ENCODE measurements at places on chromosomes 13 and 19.

DNA sequence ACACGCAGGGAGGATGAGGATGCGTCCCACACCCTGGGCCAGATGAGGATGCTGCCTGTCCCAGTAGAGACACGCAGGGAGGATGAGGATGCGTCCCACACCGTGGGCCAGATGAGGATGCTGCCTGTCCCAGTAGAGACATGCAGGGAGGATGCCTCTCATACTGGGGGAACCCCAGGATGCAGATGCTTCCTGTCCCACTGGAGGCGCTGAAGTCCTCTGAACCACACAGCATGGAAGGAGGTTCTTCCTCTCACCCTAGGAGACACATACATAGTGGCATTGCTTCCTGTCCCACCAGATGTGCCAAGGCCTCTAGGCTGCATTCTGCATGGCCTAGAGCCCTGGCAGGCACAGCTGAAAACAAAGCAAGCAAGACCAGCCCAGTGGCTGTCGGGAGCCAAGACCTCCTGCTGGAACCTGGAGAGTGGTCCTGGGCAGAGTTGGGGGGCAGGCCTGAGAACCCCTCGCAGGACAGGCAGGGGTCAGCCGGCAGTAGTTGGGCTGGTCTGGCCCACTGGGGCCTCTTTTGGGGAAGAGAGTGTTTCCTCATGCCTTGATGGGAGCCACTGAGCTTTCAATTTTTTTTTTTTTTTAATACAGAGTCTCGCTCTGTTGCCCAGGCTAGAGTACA, 4.3 kb downstream of the HPN start:
- no peak for DNase-seq

- no peak for DNase-seq
Observed at GRCh38 chr19:55324662-55325061, 479 bp downstream of the TMEM150B start.

DNA sequence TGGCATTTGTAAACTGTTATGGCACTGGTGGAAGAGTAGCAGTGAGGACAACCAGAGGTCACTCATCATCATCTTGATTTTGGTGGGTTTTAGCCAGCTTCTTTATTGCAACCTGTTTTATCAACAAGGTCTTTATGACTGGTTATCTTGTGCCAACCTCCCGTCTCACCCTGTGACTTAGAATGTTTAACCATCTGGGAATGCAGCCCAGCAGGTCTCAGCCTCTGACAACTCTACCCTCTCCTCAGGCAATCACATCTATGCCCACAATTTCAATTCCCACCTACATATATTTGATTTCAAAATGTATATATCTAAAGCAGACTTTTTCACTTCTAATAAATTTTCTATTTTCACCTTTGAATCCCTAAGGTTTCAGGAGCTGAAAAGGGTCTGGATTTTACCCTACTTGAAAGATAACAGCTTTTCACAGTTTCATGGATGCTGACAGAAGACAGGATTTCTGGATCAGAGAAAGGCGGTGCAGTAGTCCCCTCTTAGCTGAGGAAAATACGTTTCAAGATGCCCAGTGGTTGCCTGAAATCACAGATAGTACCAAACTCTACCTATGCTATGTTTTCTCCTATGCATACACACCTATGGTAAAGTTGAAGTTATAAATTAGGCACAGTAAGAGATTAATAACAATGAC, 1171.8 kb downstream of the DIAPH3 start:
- DNase-seq: no peak

DNA sequence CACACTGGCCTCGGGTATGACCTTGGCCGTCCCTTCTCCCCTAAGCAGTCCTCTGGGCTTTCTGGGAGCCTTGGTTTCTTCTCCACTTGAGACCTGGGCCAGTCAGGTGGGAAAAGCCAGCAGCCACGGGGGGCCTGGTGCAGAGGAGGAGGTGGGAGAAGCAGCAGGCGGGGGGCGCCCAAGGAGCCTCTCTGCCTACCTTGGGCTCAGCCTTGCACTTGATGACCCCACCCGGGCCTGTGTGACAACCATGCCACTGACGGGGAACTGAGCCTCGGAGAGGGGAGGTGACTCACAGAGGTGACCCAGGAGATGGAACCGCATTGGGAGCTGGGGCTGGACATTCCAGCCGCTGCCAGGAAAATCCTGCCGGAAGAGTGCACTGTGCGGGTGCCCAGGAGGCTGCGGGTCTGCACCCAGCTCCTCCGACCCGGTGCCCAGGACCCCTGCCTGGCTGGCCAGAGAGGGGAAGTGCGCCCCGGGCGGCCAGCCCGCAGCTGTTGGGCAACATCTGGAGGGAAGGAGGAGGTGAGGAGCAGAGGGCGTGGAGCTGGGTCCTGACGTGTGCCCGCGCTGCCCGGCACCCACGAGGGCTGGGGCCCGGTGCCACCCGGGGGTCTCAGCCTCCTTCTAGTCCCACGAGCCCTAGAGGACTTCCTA, 23.4 kb upstream of the SLC7A10 start:
- no peak for DNase-seq

DNA sequence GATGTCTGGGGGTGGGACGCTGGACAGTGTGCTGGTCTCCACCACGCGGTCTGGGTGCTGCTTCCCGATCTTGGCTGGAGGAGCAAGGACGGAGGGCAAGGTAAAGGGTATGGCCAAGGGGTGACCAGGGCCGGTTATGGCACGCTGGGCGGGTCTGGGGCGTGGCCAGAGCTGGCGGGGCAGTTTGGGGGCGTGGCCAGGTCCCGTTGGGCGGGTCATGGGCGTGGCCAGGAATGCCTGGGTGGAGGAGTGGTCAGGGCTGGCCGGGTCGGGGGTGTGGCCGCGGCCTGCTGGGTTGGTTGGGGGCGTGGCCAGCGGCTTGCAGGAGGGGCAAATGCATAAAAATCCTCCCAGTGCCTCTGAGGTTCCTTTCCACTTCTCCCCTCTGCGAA, 19.2 kb downstream of the GPX4 start:
- DNase-seq: no peak

GRCh38 chr19:55640577-55641425, at the start of gene ZNF580:
Gene ZNF580 (plus strand): TSS chr19:55641002. CDS start chr19:55642509, 1,507 bp downstream.
- peak; percentile 36 for DNase-seq

DNA sequence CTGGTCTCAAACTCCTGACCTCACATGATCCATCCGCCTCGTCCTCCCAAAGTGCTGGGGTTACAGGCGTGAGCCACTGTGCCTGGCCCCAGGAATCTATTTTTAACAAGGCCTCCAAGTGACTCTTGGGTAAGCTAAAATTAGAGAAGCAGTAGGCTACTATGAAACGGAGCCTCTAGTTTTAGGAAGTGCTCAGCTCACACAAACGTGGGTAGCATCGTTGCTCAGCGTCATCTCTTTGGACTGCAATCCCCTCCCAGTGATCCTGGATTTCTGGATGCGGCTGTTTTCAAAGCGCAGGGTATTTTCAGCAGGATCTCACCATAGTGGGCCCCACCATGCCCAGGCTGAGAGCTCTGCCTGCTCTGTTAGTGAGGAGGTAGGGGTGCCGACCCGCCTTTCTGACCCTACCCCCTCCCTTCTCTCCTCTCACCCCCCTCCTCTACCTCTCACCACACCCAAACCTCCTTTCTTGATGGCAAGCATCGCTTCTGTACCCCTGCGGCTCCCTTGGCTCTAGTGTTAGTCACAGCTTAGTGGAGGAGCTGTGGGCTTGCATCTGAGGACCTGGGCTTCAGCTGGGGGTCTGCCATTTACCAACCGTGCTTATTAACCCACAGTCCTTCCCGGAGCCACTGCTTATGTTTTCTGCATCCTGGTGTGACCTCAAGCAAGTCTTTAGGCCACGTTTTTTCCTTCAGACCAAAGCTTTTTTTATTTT, 34.2 kb downstream of the GJA3 start:
- no peak for DNase-seq

DNA sequence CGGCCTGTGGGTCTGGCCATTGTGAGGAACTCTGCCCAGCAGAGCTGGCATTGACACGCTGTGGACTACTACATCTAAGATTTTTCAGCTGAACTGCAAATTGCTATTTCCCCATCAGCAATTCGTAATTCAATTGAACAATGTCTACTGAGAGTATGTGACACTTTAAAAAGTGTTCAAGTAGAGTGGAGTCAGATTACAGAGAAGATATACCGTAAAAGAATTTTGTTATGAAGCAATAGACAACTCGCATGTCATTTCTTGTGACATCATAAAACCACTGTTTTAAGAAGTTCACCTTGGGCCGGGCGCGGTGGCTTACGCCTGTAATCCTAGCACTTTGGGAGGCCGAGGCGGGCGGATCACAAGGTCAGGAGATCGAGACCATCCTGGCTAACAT, 32.5 kb upstream of the C1QTNF9 start:
- DNase-seq: no peak

- DNase-seq: no peak
Observed at GRCh38 chr13:109941221-109941620, 154.8 kb upstream of the IRS2 start.

GRCh38 chr19:2021453-2022140, 6.1 kb upstream of the BTBD2 start:
- DNase-seq: no peak

DNA sequence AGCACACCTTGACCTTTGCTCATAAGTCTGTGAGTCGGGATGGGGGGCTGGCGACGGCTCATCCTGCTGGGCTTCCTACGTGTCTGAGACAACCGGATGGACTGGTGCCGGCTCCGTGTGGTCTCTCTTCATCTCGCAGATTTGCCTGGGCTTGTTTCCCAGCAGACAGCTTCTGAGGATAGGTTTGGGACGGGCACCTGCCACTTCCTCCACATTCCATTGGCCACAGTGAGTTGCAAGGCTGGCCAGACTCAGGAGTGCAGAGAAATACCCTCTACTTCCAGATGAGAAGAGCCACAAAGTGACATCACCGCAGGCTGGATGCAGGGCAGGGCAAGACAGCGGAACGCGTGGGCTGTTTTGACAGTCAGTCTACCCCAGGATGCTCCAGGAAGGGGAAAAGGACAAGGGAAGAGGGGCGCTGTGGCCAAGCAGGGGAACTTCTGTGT, 48.1 kb downstream of the IRS2 start:
- no peak for DNase-seq

DNA sequence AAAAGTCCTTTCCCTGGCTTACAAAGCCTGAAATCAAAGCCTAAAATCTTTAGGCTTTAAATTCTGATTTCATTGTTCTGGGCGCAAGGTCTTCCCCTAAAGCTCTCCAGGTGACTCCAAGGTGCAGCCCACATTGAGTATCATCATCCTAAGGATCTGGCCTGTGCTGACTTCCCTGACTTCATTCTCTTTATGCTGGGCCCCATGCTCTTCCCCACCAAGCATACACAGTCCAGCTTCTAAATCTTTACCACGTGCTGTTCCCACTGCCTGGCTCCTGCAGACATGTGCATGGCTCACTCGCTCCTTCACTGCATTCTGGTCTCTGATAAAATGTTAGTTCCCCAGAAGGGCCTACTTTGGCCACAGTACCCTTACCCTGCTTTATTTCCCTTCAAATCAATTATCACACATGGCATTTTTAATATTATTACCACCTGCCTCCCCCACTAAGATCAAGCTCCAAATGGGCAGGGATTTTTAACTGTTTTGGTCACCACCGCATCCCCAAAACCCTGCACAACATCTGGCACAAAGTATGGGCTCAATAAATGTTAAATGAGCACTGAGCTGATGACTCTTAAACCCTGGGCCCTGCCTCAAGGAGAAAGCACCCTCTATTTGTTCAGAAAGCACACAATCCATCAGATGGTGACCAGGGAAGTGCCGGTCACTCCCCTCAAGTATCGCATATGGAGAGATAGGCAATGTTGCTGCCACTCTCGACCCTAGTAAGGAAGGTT, 3.3 kb downstream of the FBL start:
- DNase-seq: no peak

GRCh38 chr19:56942756-56943155, 102.2 kb upstream of the PEG3 start:
- no peak for DNase-seq

DNA sequence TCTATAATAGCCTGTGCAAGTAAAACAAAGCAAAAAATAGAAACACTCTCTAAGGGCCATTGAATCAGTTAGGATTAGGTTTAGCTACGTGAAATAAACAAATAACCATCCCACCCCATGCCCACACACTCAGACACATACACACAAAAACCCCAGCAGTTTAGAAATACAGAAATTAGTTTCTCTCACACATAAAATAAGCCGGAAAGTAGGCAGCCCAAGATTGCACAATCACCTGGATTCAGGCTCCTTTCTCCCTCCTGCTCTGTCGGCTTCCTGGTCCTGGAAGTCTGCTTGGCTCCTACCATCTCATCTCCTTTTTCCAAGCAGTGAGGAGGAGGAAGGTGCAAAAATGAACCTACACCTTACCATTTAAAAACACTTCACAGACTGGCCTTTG, 22.6 kb upstream of the USP12 start:
- DNase-seq: no peak

- DNase-seq: no peak
Observed at GRCh38 chr19:27671876-27672275, 1541.1 kb downstream of the UQCRFS1 start.

DNA sequence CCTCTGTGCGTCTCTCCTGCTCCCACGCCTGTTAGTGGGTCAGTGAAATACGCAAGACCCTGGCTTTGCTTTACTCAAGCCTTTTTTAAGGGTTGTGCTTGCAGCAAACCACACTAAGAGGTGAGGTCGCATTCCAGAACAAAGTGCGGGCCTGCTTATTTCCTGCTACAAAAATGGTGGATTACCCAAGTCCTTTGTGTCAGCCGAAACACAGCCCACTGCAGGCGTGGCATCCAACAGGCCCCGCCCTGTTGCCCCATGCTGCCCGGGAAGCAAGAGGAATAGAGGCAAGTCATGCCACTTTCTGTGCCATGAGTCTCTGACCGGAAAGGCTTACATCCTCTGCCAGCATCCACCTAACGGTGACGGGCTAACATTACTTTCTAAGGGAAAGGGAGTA, 7.7 kb upstream of the IRS2 start:
- no peak for DNase-seq

- DNase-seq: no peak
Observed at GRCh38 chr13:48156466-48156865, 61.6 kb upstream of the MED4 start.

DNA sequence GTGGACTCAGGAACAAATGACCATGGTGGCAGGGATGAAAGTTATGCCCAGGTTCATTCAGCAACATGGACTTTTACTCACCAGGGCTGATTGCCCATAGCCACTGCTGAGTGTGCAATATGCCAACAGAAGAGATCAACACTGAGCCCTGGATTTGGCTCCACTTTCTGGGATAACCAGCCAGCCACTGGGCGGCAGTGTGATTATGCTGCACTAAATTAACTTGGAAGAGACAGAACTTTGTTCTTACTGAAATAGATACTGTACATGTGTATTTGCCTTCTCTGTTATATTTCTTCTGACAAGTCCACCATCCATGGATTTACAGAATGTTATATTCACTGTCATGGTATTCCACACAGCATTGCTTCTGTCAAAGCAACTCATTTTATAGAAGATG, 257.4 kb downstream of the TDRD3 start:
- DNase-seq: no peak

DNA sequence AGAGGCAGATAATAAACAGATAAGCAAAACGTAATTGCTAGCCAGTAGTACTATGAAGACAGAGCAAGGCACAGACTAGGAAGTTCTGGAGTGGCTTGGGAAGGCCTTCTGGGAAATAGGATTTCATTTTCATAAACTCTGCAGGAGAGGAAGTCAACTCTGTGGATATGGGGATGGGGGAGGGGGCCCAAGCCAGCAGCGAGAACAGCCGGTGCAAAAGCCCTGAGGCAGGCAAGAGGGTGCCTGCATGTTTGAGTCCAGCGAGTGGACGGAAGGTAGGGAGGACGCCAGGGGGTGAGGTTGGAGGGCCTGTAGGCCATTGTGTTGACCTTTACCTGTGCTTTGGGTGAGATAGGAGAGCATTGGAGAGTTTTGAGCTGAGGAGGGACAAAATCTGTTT, 9.0 kb upstream of the ASF1B start:
- DNase-seq: no peak

GRCh38 chr19:42471554-42472249, 29.0 kb upstream of the CXCL17 start:
- no peak for DNase-seq

- no peak for DNase-seq
Observed at GRCh38 chr13:40552895-40553294, 113.5 kb downstream of the FOXO1 start.

All from activated CD4-positive, CD25-positive, alpha-beta regulatory T cell (primary cell).